ENCODE measurements at places on chromosomes 16 and 17.

DNA sequence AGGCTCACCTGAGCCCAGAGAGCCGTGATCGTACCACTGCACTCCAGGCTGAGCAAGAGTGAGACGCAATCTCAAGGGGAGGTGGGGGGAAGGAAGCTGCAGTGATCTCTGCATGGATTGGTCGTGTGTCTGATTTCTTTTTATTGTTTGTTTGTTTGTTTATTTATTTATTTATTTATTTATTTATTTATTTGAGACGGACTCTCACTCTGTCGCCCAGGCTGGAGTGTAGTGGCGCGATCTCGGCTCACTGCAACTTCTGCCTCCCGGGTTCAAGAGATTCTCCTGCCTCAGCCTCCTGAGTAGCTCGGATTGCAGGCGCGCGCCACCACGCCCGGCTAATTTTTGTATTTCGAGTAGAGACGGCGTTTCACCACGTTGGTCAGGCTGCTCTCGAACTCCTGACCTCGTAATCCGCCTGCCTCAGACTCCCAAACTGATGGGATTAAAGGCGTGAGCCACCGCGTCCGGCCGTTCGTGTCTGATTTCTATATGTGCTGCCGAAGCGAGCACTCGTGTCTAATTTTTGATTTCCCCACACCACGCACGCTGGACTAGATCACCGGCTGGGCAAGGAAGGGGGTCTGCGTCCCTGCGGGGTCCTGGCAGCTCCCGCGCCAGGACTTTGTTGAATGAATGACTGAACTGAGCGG, 448 bp upstream of the TNFRSF12A start:
- no peak for DNase-seq

- no peak for DNase-seq
Observed at GRCh38 chr17:6020376-6021010, 49.7 kb upstream of the WSCD1 start.

- no peak for DNase-seq
Observed at GRCh38 chr17:77160091-77160874, 19.5 kb downstream of the SEC14L1 start.

DNA sequence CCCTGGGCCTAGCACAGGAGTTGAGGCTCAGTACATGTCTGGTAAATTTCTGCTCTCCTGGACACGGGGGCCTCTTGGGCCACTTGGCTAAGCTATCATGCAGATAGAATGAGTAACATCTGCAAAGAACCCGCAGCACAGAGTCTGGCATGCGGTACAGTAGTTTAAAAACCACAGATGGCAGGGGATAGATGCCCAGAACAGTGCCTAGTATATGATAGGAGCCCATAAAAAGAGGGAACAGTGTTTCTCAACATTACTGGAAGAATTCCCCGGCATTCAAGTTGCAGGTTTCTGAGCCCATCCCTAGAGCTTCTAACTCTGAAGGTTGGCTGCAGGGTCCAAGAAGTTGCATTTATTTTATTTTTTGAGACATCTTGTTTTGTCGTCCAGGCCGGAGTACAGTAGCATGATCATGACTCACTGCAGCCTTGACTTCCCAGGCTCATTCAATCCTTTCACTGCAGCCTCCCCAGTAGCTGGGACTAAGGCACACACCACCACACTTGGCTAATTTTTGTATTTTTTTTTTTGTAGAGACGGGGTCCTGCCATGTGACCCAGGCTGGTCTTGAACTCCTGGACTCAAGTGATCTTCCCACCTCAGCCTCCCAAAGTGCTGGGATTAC, 5.8 kb downstream of the CDIPT start:
- DNase-seq: peak; percentile 7

Measured in suppressor macrophage treated with lipopolysaccharide for 1 hour (primary cell).